Natural killer cell treated with Interleukin-12 subunit alpha and Interleukin-12 subunit beta and Interleukin-15 and Interleukin-18, amount 100 ng/mL, for 72 hours (primary cell): ENCODE measurements at places on chromosomes 2 and 18. TPM values are rescaled to one million over a fixed set of nuclear protein-coding genes. Genes with fewer than 3 reads are reported as not detected.

Gene SPAST
- total RNA-seq: 18.2 TPM

Gene OTOS
- not detected for total RNA-seq

Gene ALK
- not detected for total RNA-seq

Gene CFAP65
- not detected for total RNA-seq

Gene ZSWIM2
- not detected for total RNA-seq

Gene ENOSF1
- 187 TPM for total RNA-seq

Gene B3GNT2
- 31.0 TPM for total RNA-seq

Gene COL4A3
- 0.62 TPM for total RNA-seq

Gene CRYGD
- not detected for total RNA-seq

Gene MOCOS
- total RNA-seq: not detected

Gene TTC39C
- total RNA-seq: 69.7 TPM

Gene DNAH7
- 0.11 TPM for total RNA-seq

Gene NRP2
- 2.6 TPM for total RNA-seq

Gene SDC1
- total RNA-seq: not detected

Gene G6PC2
- not detected for total RNA-seq

Gene SOX11
- not detected for total RNA-seq

Gene ARHGAP28
- total RNA-seq: not detected

Gene REG3A
- not detected for total RNA-seq

Gene CD8B2
- total RNA-seq: 0.10 TPM

Gene ZNF804A
- 0.08 TPM for total RNA-seq

Gene MEIS1
- total RNA-seq: 0.53 TPM

Gene CFC1
- not detected for total RNA-seq

Gene OXER1
- total RNA-seq: not detected

Gene HSPD1
- total RNA-seq: 655 TPM
